ENCODE measurements at places on chromosomes 12 and 14. TPM values are rescaled to one million over a fixed set of nuclear protein-coding genes. Genes with fewer than 3 reads are reported as not detected.

The GPR84 gene
- 4.0 TPM for total RNA-seq

DNA sequence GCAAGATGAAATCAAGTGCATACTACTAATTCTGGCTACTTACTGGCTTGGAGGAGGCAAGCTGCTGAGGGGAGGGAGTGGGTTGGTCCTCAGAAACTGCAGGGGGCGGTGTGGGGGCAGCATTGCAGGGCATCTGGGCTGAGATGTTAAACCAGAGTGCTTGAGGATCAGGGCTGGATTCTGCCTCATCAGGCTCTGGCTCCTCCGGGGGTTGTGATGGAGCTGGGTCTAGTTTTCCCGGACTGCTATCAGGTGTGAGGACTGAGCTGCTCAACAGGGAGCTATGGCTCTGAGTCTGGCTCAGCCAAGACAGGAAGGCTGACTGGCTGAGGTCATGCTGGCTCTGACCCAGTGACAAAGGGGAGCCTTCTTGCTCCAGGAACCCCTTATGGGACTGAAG is 28.6 kb downstream of the BAZ2A start:
- H3K27me3 ChIP-seq, result no peaks in the 10 kb centered on the region
- no peak overlapping the region for H3K4me3 ChIP-seq
- no peak for DNase-seq
- H3K27ac ChIP-seq, result no peak overlapping the region

DNA sequence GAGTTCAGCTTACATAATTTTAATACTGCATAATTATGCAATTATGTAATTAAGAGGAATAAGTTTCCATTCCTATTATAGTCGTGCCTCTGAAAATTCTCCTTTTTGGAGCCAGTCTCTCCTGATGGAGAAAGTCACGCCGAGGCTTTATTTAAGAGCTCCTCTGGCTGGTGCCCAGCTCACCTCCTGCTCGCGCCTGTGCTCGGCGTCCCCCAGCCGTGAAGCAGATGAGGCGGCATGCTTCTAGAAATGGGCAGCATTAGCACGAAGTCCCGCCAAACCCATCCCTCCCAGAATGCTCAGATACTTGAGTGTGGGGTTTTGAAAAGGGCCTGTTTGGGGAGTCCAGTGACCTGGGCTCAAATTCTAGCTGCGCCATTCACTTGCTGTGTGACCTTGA is 153.0 kb downstream of the PHETA1 start:
- no peak for DNase-seq
- no peak overlapping the region for H3K4me3 ChIP-seq
- no peaks in the 10 kb centered on the region for H3K36me3 ChIP-seq
- H3K27ac ChIP-seq, result no peak overlapping the region
- H3K27me3 ChIP-seq, result peaks cover 2% of the 10 kb centered on the region

GRCh38 chr12:62296001-62296400 is 35.8 kb downstream of the USP15 start:
- no peak for DNase-seq
- no peak overlapping the region for H3K27ac ChIP-seq
- H3K4me1 ChIP-seq, result no peaks in the 10 kb centered on the region
- no peak overlapping the region for H3K4me3 ChIP-seq

- H3K4me1 ChIP-seq, result no peaks in the 10 kb centered on the region
- no peaks in the 10 kb centered on the region for H3K27me3 ChIP-seq
- DNase-seq, result no peak
Observed at GRCh38 chr12:129215556-129215955, 362.3 kb downstream of the GLT1D1 start.
